ENCODE measurements at places on chromosomes 7 and 10.

- no peak for DNase-seq
Measured at GRCh38 chr7:12757443-12757842, 70.0 kb downstream of the ARL4A start.

DNA sequence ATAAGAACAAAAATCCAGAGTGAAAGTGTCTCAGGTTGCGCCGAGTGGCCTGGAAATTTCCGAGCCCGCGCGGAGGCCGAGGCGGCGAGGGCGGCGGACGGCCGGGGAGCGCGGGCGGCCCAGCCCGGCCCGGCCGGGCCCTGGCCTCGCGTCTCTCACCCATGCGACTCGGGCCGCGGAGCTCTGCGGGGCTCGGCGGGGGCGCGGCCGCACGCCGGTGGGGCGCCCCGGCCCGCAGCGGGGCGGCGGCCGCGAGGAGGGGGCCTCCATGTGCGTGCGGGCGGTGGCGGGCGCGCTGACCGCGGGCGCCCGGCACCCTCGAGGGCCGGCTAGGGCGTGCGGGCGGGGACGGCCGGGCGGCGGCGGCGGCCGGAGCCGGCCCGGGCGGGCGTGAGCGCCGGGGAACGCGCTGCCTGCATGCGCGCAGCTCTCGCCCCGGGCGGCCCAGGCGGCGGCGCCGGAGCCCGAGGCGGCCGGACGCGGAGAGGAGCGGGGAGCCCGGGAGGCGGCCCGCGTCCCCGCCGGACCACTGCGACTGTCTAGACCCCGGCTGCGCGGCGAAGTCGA, 302 bp upstream of the EN2 start:
- no peak for DNase-seq

GRCh38 chr7:17546189-17546588, 247.7 kb downstream of the AHR start:
- no peak for DNase-seq

DNA sequence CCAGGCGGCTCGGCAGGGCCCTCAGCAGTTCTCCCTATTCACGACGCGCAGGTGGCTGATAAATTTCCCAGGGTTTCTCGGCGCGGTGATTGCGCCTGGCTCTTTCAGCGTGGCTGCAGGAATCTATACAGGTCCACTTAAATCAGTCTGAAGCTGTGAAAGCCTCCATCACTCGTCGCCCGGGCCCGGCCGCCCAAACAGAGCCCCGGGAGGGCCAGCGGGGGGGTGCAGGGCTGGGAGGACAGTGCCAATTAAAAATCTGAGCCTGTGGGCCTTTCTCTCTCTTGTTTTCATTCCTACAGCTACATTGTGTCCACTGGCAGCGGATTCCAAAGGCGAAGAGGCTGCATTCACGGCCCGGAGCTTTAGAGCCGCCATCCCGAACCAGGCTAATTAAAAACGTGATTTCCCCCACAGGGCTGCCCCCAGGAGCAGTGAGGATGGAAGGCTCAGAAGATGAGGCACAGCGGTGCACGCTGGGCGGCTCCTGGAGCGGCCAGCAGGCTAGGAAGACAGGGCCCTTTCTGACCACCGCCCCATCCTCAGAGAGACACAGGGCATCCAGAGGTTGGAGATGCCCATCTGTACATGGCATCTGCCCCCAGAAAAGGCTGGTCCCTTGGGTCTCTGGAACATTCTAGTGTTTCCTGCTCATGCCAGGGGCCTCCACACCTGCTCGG, 100.7 kb downstream of the FAM53B start:
- no peak for DNase-seq

DNA sequence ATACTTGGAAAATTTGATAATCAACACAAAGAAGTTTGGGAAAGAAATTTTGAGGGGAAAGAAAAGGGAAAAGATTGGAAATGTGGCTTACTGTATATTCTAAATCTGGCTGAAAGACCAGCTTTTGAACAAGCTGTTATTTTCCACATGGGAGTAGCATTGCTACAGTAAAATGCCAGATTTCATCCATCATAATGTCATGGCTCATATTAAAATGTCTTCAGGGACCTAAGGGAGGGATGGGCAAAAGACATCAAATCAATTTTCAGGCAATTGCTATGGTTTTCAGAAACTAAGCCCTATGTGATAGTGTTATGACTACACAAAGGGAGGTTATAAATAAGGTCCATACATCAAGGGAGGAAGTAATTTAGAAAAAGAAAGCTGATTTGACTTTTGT, 1116.9 kb upstream of the CELF2 start:
- no peak for DNase-seq

DNA sequence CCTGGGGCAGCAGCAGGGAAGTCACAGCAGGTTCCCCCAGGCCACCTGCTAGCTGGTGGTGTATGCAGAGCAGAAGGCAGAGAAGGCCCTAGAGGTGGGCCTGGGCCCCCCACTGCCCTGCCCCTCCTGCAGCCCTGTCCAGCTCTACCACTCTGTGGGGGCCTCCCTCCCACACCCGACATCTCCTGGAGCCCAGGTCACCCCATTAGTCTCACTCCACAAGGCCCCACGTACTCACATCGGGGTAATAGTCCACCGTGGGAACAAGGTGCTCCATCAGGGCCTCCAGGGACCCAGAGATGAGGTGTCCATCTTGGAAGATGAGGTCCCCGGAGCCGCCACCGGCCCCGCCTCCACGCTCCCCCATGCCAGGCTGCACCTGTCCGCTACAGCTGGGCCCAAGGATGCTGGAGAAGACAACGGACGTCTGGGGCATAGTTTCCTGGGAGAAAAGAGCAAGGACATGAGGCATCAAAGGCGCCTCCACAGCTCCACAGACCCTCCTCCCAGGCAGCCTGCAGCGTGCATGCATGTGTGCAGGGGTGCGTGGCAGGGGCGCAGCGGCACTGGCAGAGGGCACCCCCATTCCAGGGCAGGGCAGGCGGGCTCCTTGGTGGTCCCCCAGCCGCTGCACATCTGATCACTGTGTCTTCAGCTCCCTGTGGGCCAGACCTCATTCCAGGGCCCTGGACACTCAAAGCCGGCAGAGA, 61.0 kb downstream of the RASGEF1A start:
- DNase-seq = no peak

DNA sequence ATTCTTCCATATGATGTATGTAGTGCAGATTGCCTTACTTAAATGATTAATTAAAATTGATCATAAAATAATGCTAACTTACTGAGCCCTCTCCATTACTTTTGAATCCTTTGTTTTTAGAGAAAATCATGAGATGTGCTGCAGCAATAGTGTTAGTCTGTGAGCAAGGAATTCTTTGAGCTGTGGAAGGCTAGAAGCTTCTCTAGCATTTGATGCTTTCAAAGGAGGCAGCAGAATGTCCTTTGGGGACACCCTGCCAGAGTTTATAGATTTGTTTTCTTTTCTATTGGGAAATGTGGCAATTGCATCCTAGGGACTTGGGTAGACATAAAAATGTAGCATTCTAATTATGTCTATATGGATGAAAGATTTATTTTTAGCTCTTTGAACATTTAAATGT, 284.1 kb upstream of the SMIM30 start:
- DNase-seq = no peak

DNA sequence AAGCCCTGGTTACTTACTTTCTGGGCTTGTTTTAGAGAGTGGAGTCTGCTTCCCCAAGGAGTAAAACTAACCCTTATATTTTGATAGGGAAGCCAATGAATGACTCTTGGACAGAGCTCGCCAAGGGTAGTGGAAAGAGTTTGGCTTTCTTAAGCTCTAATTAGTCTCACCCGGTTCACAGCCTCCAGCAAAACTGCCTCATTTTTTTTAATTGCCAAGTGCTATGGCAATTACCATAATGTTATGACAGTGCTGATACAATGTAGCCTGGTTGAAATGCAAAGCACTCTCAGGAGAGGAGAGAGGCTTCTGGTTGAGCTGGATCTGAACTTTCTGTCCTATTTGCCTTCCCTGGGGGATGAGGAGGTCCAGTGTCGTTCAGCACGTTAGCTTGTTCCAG, 376.1 kb upstream of the CHRM2 start:
- DNase-seq = no peak

- DNase-seq = no peak
Measured at GRCh38 chr10:110525349-110526260, 27.9 kb downstream of the DUSP5 start.

GRCh38 chr7:3463696-3464095, 162.6 kb downstream of the SDK1 start:
- no peak for DNase-seq

DNA sequence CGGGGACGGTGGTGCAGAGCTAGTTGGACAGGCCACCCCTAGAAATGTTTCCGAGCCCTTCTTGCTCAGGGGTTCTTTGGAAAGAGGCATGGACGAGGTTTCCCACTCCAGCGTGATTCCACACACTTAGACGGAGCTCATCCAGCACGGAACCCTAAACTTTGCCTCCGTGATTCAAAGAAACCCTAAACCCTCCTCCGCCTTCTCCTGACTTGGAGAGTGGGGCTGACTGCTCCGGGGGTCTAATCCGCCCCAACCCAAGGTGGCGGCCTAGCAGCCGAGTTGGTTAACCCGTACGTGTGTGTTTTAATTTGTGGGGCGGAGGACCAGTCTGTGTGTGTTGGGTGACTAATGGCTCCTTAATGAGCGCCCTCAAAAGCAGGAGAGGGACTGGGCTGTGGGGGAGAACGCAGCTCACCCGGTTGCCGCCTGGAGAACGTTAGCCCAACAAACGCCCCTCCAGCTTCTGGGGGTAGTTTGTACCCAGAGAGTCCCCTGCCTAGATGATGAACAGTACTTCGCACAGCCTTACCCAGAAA, 3.8 kb downstream of the NEUROG3 start:
- no peak for DNase-seq

- DNase-seq = no peak
Measured at GRCh38 chr10:16907687-16908086, 90.5 kb upstream of the RSU1 start.

DNA sequence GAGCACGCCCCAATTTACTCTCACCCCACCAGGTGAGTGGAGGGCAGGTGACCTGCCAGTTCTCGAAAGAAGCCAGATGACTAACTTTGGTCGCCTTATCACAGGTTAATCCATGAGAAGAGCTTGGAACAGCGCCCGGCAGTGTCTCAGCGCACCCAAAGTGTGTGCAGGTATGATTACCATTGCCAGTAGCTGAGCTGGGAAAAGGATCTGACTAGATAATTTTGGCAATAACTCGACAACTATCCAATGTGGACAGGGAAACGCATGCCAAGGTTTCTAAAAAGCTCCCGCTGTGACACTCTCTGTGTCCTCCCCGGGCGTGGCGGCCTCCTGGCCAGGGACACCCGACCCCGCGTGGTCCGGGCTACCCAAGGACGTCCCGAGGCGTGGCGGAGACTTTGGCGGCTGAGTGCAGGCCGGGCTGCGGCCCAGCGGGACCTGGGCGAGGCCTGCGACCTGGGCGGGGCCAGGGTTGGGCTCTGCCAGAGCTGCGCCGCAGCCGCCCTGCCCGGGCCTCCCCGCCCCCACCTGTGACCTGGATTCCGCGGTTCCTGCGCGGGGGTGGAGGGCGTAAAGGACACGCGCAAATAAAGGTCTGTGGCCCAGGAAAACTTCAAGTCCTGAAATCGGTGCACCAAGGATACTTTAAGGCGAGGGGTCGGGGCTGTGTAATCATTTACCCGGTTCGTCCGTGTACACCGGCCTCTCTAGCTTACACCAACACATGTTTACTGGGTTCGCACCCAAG, 13.7 kb upstream of the WAPL start:
- peak; percentile 14 for DNase-seq

Data from activated CD4-positive, alpha-beta T cell treated with anti-CD3 and anti-CD28 coated beads, Interleukin-10, Interleukin-2, amounts not matched to agents 100 ng/mL and 50 ng/mL, durations not matched to agents 16 hours and 8 hours (primary cell).